Activated T-cell treated with anti-CD3 and anti-CD28 coated beads, Interleukin-2, amount 50 U/mL, for 1 hour (primary cell): ENCODE measurements at places on chromosomes 7 and 10.

GRCh38 chr7:16193631-16194030, 227.7 kb downstream of the CRPPA start:
- no peak for DNase-seq

DNA sequence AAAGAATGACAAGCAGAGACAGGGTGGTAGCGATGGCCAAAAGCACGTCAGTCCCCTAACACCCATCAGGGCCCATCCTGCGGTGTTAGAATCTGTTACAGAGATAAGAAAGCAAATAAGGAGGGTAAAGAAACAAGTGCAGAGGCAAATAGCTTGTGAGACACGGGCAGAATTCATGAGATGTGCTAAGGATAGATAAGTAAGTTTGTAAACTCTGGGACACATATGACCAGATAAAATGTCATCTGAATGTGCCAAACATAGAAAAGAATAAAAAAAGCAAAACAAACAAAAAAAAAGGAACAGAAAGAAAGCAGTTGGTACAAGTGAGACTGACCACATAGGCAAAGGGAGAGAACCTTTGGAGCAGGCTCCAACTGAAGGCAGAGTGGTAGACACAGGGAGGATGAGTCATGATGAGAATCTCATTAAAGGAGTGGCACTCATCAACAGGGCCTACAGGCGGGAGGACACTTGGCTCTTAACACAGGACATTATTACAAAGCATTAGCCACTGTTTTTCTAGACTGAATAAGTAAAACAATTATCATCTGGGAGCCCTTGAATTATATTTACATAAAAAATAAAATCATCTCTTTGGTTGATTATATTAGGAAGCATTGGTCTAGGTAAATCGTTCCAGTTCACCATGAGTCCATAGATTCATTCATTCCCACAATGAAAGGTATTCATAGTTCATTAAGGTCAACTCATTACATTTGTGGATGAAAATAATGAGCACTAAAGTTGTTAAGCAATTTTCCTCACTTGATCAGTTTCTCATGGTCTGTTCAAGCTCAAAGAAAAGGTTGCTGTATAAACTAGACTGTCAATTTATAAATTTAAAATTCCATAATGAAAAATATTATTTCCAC, 21.5 kb upstream of the EPHB6 start:
- DNase-seq, result no peak

DNA sequence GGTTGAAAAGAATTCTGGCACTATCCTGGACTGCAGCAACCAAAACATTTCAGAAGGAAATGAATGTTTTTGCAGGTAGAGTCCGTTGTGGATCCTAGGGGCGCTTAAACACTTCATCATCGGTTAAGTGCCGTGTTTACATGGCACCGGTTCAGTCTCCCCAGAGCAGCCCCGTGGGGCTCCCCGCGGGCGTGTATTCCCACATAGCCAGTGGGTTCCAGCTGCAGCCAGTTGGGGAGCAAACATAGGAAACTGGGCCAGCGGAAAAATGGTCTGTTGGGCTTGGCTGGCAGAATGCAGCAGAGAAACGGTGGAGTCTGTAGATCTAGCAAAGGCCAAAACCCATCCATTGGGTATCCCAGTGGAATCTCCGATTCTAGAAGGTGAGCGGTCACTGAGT, 113.0 kb upstream of the SH2B2 start:
- no peak for DNase-seq

GRCh38 chr7:17937506-17938120, 2.7 kb downstream of the SNX13 start:
- DNase-seq, result no peak

GRCh38 chr7:136045992-136046391, 68.8 kb upstream of the MTPN start:
- DNase-seq, result no peak

DNA sequence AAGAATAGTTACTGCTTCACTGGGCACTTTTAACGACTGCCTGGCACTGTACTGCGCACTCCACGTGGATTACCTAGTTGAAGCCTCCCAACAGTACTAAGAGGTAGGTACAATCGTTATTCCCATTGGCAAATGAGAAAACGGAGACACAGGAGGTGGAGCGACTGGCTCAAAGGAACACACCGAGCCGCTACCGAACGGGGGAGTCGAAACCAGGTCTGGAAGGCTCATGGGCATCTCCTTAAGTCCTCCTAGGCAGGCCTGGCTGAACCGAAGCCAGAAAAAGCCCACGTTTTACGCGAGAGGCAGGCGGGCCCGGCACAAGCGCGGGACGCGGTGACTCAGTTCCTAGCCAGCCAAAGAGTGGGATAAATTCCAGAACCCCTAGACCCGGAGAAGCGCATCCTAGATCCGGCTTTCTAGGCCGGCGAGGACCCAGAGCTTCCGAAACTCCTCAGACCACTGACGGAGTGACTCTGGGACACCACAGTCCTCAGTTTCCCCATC, 472 bp downstream of the PDAP1 start:
- DNase-seq, result no peak

DNA sequence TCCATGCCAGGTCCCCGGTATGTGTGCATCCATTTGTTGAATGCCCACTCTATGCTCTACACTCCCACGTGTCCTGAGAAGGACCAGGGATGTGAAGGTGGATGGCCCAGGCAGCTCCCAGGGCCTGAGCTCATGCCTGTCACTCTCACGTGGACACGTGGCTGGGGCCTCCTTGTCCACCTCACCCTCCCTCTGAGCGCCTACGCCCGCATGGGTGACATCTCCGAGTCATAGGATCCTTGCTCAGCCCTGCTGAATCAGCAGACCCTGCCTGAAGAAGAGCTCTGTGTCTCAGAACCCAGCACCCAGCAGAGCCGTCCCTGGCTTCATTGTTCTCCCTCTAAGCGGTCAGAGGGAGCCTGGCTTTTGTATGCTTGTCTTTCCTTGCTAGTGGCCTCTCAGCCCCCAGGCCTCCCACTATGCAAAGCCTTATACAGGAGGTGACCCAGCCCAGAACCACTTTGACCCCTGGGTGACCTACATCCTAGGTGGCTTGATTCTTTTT, 107.9 kb upstream of the PPIF start:
- no peak for DNase-seq

GRCh38 chr10:121110369-121110768, 259.2 kb downstream of the WDR11 start:
- no peak for DNase-seq

DNA sequence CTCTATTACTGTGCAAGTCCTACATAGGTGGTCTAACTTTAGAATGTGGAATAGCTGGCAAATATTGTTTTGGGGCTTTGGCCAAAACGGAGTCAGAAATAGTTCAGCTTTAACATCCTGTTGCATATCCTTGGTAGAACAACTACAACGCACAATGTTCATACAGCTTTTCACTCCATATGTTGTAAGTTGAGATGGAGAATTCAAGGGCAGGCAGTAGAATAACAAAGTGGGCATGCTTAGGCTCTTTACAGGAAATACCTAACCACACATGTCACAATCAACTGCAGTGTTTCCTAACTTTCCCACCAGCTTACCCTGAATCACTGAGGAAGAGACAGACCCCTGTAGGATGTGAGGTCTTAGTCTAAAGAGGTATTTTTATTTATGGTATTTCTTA, 122.3 kb downstream of the PPP1R3A start:
- DNase-seq, result no peak

DNA sequence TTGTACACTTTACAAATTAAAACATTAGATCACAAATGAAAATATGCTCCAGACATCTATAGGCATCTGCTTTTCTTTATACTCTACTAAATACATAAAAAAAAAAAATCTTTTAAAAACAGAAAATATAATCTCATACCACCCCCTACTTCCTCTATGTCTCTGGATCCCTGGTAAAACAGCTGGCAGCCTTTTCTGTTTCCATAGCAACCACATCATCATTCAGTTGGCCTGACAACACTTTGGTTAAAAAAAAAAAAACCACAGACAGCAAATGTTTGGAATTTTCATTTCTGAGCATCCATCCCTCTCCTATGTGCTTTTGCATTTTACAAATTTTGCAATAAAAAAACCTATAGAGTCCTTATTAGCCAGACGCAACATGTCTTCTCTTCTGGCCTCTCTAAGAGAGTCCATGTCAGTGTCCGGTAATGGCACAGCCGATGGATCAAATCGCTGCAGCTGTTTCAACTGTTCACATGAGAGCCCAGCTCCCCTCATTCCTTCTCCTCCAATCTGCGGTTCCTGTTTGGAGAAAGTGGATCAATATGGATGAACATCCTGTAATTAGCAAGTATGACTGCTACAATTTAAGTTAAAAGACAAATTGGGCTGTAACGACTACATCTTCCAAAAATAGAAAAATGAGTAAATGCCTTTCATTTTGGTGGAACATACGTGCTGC, 105.6 kb downstream of the NSUN6 start:
- DNase-seq, result no peak

GRCh38 chr7:46175221-46175620, 254.1 kb upstream of the IGFBP3 start:
- DNase-seq, result no peak

DNA sequence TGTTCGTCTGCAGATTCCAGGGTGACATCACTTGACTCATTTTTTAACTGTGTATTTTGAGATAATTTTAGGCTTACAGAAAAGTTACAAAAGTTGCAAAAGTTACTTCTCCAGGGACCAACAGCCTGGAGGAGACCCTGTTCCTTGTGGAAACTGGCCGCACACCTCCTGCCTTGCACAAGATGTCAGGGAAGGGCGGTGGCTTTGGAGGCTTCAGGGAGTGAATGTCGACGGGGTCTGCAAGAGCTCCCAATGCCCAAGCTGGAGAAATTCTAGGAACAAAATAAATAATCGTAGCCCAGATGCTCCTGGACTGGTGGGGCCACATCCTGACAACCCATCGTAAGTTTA, 62.2 kb upstream of the FAM20C start:
- no peak for DNase-seq

- DNase-seq, result no peak
Observed at GRCh38 chr7:23980081-23980480, 270.1 kb downstream of the STK31 start.

GRCh38 chr7:77830649-77831355, 32.2 kb downstream of the PHTF2 start:
- DNase-seq, result no peak

DNA sequence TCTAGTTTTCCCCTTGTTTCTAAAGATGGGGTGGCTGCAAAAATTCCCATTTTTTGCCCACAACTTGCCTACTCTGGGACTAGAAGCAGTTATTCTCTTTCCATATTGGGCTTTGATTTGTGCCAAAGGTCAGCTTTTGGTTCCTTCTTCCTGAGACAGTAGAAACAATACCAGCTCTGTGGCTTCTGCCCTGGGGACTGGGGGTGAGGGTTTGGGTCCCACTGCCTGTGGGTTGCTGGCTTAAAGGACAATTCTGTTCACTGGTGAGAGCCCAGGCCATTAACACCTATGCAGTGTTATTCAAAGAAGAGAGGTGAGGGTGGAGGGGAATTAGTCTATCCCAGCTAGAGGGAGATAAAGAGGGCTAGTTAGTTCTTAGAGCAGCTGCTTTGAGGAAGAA, 171.5 kb downstream of the CPEB3 start:
- no peak for DNase-seq

GRCh38 chr7:69710768-69711438, 112.6 kb downstream of the AUTS2 start:
- DNase-seq, result no peak

GRCh38 chr7:123712619-123713018, 36.2 kb downstream of the WASL start:
- DNase-seq, result no peak

GRCh38 chr7:41098402-41098801, 604.5 kb downstream of the INHBA start:
- no peak for DNase-seq

GRCh38 chr10:47336387-47337134, 11.6 kb upstream of the RBP3 start:
- DNase-seq, result no peak

DNA sequence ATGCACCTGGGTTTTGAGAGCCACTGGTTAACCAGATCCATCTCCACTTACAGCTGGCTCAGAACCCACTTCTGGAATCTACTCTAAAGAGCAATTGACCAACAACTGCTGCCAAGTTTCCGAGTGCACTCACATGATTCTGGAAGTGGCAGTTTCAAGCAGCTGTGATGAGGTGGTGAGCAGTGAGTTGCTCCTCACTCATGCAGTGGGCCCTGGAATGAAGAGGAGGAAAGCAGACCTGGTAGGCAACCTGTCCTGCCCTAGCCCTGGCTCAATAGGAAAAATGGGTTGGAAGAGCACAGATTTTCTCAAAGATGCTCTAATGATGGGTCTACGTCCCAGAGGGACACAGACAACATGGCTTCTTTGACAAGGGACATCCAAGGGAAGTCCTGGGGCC, 70.7 kb upstream of the NPY start:
- DNase-seq, result no peak

DNA sequence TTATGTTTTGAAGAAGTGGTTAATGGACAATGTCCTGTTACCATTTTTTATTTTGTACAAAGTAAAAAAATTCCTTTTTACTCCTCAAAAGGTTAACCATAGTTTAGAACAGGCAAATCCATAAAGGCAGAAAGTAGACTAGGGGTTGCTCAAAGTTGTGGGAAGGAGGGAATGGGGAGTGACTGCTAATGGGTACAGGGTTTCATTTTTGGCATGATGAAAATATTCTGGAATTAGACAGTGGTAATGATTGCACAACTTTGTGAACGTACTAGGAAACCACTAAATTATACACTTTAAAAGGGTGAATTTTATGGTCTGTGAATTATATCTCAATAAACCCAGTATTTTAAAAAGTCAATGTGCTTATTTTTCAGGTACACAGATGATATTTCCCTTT, 35.4 kb upstream of the CDK14 start:
- DNase-seq, result no peak

DNA sequence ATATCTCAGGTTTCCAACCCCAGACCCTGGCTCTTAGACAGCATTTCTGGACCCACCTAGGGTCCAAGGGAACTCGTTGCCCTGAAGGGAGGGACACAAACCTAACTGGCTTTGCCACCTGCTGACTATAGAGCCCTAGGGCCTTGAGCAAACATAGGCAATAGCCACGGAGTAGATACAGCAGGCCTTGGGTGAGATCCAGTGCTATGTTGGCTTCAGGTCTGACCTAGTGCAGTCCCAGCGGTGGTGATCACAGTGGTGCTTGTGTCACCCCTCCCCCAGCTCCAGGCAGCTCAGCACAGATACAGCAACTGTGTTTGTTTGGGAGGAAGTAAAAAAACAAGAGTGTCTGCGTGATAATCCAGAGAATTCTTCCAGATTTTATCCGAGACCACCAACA, 9.7 kb upstream of the TNKS2 start:
- DNase-seq, result no peak

DNA sequence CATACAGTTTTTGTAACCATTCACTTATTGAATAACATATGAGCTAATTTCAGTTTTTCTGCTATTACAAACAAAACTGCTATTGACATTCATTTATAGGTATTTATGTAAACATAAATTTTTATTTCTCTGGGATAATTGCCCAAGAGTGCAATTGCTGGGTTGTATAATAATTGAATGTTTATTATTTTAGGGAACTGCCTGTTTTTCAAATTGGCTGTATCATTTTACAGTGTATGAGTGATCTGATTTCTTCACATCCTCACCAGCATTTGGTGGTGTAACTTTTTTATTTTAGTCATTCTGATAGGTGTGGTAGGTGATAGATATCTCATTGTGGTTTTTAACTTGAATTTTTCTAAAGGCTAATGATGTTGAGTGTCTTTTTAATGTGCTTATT, 26.4 kb downstream of the KIF11 start:
- no peak for DNase-seq
